ENCODE measurements at places on chromosomes 5 and 9.

DNA sequence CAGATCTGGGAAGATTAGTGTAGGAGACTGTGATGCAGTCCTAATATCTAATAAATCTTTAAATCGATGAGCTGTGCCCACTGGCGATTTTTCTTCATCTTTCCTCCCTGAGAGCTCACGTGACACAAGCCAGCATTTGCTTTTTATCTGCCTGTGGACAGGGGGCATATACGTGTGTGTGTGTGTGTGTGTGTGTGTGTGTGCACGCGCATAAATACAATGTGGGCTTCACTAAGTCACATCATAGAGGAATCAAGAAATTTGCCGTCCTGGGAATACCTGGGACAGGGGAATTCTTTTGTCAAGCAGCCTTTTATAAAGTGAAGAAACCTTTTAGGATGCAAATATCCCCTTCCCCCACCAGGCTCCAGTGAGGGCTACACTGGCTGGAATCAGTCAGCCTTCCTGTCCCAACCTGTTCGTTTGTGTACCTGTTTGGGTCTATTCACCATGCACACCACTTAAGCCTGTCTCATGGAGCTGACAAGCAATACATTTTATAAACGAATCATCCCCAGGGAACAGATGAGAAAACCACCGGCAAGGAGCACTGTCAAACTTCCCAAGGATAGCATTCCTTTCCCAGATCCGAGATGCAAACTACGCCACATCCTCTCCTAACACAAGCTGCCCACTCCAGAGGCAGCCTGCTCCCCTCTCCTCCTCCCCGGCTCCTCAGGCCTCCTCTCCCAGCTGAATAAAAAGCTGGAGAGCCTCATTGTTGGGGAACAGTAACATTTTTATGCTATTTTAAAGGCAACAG lies 2.7 kb downstream of the EPB41L4B start:
- DNase-seq: no peak
- H3K36me3 ChIP-seq: no peaks in the 10 kb centered on the region
- peaks cover 48% of the 10 kb centered on the region for H3K27me3 ChIP-seq
- no peak overlapping the region for H3K4me3 ChIP-seq

- no peaks in the 10 kb centered on the region for H3K27me3 ChIP-seq
- H3K4me3 ChIP-seq: no peak overlapping the region
- H3K4me1 ChIP-seq: no peaks in the 10 kb centered on the region
- no peak for DNase-seq
- H3K36me3 ChIP-seq: no peaks in the 10 kb centered on the region
Observed at GRCh38 chr9:114025196-114025753, 52.8 kb downstream of the AMBP start.

DNA sequence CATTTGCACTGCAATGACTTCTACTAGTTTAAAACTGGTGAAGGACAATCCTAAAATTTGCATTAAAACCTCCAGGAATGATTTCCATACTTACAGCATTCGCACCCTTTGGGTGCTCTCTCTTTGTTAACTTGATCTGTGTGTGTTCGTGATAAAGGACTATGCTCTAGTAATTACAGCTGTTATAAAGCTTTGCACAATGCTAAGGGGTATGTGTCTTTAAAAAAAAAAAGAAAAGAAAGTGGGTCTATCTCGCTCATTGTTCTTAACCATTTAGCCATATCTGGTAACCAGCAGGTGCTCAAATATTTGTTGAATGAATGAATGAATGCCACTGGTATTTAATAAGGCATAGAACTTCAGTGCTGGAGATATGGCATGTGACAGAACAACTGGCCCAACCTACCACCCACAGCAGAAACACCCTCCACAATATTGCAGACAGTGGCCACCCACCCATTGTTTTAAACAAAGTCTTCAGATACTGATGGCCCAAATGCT lies 8.7 kb downstream of the TRIM36 start:
- no peaks in the 10 kb centered on the region for H3K36me3 ChIP-seq
- no peaks in the 10 kb centered on the region for H3K4me1 ChIP-seq
- no peak overlapping the region for H3K4me3 ChIP-seq
- DNase-seq: no peak
- no peak overlapping the region for H3K27ac ChIP-seq

- peaks cover 2% of the 10 kb centered on the region for H3K4me1 ChIP-seq
- H3K4me3 ChIP-seq: no peak overlapping the region
- H3K36me3 ChIP-seq: no peaks in the 10 kb centered on the region
- no peak overlapping the region for H3K27ac ChIP-seq
Observed at GRCh38 chr5:34016222-34016621, 8.4 kb upstream of the AMACR start.

GRCh38 chr5:81739291-81739690 lies 11.6 kb downstream of the SSBP2 start:
- H3K4me1 ChIP-seq: no peaks in the 10 kb centered on the region
- H3K4me3 ChIP-seq: no peak overlapping the region
- no peak overlapping the region for H3K27ac ChIP-seq
- DNase-seq: no peak

DNA sequence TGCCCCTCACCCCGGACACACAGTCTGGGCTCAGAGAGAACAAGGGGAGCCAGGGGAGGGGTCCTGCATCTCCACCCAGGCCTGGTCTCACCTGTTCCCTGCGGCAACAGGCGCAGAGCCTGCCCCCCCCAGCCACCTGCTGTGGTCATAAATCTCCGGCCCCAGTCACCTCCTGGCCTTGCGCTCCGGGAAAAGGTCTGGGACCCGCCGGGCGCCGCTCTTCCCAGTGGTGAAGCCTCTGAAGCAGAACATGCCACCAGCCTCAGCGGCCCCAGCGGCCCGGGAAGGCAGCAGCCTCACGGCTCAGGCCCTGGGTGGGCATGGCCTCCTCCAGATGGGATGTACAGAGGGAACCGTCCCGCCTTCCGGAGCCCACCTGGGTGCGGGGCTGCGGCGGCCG lies 20.6 kb downstream of the NOTCH1 start:
- H3K4me3 ChIP-seq: no peak overlapping the region
- peaks cover 41% of the 10 kb centered on the region for H3K36me3 ChIP-seq
- no peaks in the 10 kb centered on the region for H3K27me3 ChIP-seq
- H3K27ac ChIP-seq: no peak overlapping the region
- DNase-seq: no peak
- H3K4me1 ChIP-seq: peaks cover 18% of the 10 kb centered on the region

All from thymus (tissue), 14 donors.